ENCODE measurements at places on chromosomes 16 and 17.

GRCh38 chr17:57962279-57963148 is 7.3 kb upstream of the CUEDC1 start:
- no peak for DNase-seq

GRCh38 chr17:66564992-66565465 is 262.6 kb downstream of the PRKCA start:
- DNase-seq = peak; percentile 89

DNA sequence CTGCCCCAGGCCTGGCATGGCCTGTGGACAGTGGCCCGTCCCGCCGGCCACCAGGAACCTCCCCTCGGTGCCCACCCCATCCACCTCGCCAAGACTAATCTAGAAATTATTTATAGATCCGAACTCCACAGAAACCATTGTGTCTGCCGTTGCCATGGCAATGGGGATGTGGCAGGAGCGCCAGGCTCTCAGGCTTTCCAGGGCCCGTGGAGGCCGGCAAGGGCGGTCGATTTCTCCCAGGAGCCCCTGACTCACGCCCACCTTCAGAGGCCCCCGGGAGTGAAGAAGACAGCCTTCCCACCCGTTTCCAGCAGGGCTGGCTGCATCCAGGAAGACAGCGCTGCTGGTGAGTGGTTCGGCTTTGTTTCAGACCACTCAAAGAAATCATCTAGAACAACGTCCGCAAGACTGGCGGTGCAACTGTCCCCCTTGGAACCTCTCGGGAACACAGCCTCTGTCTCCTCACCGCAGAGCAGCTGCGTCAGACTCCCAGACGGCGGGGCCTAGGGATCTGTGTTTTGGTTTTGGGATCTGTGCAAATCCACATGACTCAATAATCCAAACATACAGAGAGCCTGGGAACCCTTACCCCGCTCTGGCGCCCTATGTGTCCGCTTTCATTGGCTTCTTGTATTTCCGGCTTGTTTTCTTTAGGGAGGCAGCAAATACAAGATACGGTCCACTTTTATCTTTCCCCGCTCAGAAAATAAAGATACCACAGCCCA is 48.5 kb upstream of the ZCCHC14 start:
- DNase-seq = no peak

- DNase-seq = no peak
These were observed 34.3 kb downstream of the ABCC3 start for GRCh38 chr17:50668838-50669581.

DNA sequence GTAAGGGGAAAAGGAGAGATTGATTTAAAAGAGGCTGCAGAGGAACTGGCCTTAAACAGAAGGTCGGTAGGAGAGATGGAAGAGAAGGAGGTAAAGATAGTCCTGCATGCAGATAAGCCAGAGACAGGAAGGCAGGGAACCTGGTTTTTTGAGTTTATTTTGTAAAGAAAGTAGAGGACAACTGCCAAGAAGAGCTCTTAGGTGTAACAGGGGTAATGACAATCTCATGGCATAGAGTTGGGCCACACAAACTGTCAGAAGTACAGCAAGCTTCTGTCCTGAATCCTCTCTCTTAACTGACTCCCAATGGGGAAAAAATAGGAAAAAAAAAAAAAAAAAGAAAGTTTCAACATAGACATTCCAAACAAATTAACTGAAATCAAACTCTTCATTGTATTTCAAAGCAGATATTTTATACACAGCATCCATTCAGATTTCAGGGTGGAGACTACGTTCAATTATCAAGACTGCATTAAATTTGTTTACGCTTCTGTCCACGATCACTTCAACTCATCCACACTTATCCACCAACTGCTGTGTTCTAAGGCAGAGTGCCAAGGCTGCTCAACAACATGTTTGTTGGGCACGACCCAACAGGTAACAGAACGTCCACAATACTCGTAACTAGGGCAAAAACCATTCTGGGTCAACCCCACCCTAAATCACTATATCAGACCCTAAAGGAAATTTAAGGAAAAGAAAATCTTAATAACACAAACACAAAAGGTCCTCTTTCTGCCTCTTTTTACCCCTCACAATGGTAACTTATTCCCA is 34.9 kb downstream of the USP31 start:
- no peak for DNase-seq

GRCh38 chr17:42153919-42154742 is 658 bp downstream of the RAB5C start:
- no peak for DNase-seq

DNA sequence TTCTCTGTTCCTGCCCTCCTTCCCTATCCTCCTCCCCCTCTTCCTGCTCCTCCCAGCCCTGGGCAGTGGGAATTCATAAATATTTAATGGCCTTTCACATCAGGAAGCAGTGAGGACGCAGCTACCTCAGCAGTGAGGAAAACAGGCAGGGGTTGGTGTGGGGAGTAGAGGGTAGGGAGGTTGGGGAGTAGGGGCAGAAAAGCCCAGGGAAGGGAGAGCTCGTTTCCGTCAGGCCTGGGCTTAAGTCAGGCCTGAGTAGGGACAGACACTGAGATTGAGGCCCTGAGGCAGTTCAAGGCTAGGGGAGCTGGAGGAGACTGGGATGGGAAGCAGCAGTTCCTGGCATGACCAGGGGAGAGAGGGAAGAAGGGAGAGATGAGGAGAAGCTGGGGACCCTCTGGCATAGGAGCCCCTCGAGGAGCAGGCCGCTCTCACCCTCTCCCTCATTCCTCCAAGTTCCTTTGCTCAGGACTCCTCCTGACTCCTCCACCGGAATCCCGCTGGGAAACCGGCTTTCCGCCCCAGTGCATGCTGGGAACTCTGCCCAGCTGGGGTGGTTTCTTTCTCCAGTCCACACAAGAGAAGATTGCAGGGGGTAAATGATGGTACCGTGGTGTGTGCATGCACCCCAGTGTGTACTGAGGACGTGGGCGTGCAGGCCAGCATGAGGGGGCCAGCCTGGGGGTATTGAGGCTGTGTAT is 6.2 kb downstream of the SAMD14 start:
- peak; percentile 70 for DNase-seq

- no peak for DNase-seq
These were observed 6.3 kb downstream of the TERF2IP start for GRCh38 chr16:75653922-75654321.

DNA sequence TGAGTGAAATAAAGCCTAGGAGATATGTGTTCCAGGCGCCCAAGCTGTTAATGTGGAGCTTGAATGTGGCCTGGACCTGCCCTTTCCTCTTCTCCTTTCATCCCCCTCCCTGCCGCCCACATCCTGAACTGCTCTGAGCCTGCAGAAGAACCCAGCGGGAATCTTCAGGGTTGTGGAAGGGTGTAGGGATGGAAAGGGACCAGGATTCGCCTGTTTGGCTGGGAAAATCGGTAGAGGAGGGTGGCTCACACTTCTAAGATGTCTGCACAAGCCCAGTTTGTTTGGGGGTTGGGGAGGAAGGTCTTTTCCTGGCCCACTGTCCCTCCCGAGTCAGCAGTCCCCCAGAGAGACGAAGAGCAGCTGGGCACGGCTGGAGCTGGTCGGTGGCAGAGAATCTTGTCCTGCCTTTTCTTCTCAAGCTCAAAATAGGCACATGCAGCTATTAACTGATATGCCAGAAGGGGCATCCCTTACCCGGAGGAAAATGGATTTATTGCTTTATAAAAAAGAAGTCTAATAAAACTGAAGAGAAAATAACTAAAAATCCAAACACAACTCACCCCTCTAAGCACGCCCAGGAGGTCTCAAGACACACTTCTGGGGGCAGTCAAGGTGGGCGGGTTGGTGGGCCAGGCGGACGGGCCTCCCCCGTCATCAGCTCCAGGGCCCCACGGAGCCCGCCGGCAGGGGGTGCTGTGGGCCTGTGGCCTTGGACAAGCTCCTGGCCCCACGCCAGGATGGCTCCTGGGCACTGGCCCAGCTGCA is 11.5 kb upstream of the PITPNA start:
- DNase-seq = peak; percentile 93

- no peak for DNase-seq
These were observed 48.8 kb downstream of the RPA1 start for GRCh38 chr17:1878419-1879121.

DNA sequence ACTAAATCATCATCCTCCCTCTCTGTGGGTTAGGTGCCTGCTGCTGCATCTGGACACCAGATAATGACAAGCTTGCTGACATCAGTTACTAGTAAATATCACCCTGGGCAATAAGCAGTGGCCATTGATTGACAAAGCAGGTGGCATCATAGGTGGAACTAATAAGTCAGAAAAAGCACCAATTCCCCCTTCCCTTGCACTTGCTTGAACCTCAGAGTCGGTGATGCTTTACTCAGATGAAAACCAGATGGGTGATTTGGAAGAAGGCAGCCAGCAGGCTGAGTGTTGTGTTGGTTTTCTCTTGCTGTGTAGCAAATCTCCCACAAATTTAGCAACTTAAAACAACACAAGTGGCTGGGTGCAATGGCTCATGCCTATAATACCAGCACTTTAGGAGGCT is 146.9 kb upstream of the NOL11 start:
- DNase-seq = no peak

GRCh38 chr17:56812901-56813388 is 20.8 kb downstream of the C17orf67 start:
- no peak for DNase-seq

GRCh38 chr17:35428229-35428628 is 4.1 kb downstream of the SLFN12 start:
- no peak for DNase-seq

- DNase-seq = no peak
These were observed 105.9 kb upstream of the CACNG3 start for GRCh38 chr16:24150282-24150681.

- DNase-seq = no peak
These were observed 825.1 kb upstream of the EEF2KMT start for GRCh38 chr16:5922686-5923085.

GRCh38 chr17:4733073-4733531 is 1.9 kb downstream of the MED11 start:
- DNase-seq = no peak

DNA sequence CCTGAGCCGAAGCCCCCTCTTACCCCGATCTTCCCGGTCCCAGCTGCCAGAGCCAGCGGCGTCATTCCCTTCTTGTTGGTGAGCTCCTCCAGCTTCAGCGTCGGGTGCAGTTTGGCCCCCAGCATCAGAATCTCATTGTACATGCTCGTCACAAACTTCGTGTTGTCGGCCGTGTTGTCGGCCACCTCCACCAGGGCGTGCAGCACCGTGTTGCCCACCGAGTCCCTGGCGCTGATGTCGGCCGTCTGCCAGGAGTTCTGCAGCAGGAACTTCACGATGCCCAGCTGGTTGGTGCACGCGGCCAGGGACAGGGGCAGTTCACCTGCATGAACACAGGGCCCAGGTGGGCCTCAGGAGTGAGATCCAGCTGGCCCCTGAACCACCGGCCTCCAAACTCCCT is 19.4 kb downstream of the TRPV1 start:
- DNase-seq = no peak

GRCh38 chr16:64150193-64150592 is 971.7 kb downstream of the CDH11 start:
- no peak for DNase-seq

DNA sequence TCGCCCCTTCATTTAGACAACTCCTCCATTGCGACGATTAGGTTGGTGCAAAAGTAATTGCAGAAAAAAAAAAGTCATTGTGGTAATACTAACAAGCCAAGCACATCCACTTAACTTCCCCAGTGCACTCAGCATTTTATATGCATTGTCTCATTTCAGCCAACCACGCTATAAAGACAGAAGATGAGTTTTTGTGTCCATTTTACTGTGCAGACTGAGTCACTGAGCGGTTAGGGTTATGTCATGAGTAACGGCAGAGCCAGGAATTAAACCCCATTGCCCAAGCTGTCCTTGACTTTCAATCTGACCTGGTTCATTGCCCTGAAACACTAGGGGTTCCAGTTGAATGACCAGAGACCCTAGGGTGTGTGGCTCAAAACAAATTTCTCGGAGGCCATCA is 218.7 kb downstream of the XYLT1 start:
- no peak for DNase-seq

- no peak for DNase-seq
These were observed 24.9 kb downstream of the PLCD3 start for GRCh38 chr17:45107293-45108010.

- no peak for DNase-seq
These were observed 25.9 kb downstream of the CYB561 start for GRCh38 chr17:63419949-63420867.

DNA sequence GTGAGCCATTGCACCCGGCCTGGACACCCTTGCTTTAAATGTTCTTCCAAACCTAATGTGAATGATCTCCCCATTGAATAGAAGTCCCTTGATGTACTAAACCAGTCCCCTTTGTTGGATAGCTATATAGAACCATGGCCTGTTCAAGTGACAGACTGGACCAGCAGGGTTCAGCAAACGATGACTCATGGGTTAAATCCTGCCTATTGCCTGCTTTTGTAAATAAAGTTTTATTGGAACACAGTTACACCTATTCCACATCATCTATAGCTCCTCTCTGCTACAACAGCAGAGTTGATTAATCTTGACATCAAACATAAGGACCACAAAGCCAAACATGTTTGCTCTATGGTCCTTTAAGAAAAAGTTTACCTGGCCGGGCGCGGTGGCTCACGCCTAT is 56.1 kb downstream of the CRISPLD2 start:
- no peak for DNase-seq

Data from H9 (cell line).